Left ventricle myocardium superior (tissue), 1 donor: ENCODE measurements at places on chromosomes 11 and 22. TPM values are rescaled to one million over a fixed set of nuclear protein-coding genes. Genes with fewer than 3 reads are reported as not detected.

GRCh38 chr11:63560506-63561180 is 2.5 kb downstream of the PLAAT2 start:
- DNase-seq = peak; percentile 68

DNA sequence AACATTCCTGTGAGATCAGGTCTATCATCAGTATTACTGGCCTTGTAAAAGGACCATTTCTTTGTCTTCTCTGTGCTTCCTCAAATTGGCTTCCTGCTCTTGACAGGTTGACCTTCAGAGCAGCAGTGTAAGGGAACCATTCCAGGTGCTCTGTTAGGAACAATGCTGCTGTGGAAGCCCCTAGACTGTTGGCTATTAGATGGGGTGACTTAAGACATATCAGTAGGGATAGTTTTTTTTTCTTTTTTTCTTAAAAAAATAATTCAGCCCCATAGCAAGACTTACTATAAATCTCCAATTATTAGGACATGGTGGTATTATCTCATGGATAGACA is 37.6 kb downstream of the COA4 start:
- no peak for DNase-seq

DNA sequence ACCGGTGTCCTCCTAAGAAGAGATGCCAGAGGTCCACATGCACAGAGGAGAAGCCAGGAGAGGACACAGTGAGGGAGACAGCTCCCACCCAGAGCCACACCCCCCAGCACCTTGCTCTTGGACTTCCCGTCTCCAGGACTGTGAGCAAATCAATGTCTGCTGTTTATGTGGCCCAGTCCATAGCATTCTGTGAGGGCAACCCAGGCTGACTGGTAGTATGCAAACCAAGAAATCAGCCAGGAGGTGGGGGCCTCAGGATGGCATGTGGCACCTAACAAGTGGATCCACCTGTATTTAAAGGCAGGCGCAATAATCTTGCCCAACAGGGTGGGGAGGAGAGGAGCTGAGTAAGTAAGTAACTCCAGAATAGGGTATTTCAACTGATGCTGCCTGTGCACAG is 136.4 kb downstream of the BRD1 start:
- no peak for DNase-seq

DNA sequence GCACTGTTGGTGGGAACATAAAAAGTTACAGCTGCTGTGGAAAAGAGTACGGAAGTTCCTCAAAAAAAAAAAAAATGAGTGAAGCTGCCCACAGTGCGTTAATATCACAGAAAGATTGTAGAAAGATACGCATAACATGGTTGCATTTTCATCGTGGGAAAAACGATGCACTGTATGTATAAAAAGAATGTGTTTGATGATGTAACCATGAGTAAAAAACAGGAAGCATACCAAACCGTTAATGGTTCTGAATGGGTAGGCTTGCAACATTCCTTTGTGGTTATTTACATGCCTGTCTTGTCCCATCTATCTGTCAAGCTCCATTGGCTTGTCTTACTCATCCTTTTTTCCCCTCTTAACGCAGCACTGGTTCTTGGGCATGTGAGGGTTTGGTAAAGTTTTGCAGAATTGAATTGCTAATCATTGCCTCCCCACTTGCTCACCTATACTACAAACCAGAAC is 33.8 kb upstream of the DKK3 start:
- no peak for DNase-seq

DNA sequence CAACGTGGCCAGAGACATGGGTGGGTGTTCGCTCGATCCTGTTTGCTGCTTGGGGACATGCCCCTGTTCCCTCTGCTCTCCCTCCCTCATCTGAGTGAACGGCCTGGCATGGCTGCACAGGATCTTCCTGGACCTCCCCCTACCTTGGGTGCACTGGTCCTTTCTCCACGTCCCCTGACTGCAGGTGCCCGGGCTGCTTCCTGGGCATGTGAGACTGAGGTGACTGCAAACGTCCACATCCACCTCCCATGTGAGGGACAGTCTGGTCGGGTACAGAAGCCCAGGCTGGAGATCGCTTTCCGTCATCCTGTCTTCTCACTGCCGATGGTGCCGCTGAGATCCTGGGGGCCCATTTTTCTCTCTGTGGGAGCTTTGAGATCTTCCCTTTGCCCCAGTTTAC is 11.8 kb downstream of the SULT4A1 start:
- no peak for DNase-seq

- DNase-seq = peak; percentile 15
Observed at GRCh38 chr11:69661413-69661715, 13.8 kb downstream of the LTO1 start.

AAMDC gene
- total RNA-seq = 117 TPM

OR4A16 gene
- total RNA-seq = not detected
